ENCODE measurements at places on chromosomes 7 and 10.

GRCh38 chr7:31761646-31762045 lies 74.6 kb downstream of the PPP1R17 start:
- DNase-seq = no peak

GRCh38 chr10:86411281-86411841 lies 44.8 kb upstream of the GRID1 start:
- DNase-seq = no peak

DNA sequence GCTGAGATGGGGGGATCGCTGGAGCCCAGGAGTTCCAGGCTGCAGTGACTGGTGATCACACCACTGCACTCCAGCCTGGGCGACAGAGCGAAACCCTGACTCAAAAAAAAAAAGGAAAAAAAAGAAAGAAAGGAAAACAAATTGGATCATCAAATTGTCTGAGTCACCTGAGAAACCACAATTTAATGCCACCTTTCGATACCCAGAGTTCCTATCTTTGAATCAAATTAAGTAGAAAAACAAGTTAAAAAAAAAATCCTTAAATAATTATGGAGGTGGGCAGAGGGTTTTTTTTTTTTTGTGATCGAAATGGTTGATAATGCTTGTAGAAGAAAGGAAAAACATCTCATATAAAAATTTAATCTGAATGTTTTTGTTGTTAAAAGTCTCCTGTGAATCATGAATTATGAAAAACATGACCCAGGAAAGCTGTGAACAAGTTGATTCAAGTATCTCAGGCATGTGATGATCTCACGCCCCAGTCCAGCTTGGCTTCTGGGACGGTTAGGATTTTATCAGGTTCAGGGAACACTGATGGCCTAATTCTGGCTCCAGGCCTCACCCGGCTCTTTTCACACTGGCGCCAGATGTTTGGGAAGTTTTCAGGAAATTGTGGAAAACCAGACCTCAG lies 25.3 kb upstream of the CUX1 start:
- no peak for DNase-seq

GRCh38 chr7:70113536-70113935 lies 515.3 kb downstream of the AUTS2 start:
- no peak for DNase-seq

DNA sequence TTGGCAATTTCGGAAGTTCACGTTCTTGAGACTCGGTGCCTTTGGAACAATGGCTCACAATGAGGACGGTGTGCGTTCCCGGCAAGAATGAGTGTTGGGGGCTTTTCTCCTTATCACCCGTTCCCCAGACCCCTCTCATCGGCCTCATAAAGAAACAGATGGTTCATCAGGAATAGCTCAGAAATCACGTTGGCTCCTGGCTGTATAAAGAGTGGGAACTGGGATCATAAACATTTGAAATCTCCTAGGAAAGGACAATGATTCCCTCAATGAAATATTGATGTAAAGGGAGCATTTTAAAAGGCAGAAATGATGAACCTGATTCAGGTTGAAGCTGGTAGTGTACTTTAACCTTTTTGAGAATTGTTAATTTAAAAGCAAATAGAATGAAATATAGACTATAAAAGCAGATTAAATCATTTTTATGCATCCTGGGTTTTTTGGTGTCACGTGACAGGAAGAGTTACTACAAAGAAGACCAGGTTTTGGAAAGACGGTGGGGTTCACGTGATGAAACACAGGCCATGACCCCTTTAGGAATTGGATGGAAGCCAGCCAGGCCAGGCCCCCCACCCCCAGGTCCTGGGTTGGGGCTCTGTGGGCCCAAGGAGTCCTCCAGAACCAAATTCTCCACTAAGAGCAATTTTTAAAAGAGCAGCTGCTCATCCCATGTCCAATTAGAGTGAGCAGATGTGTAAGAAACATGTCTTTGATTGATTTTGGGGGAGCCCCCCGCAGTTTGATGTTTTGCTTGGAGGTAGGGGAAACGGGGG lies 63.0 kb downstream of the CUX1 start:
- no peak for DNase-seq

- DNase-seq = no peak
These were observed 9.7 kb downstream of the GET4 start for GRCh38 chr7:885893-886625.

GRCh38 chr7:105808703-105809590 lies 67.5 kb downstream of the ATXN7L1 start:
- peak; percentile 68 for DNase-seq

- DNase-seq = no peak
These were observed 789 bp downstream of the TCF7L2 start for GRCh38 chr10:112950714-112951358.

GRCh38 chr7:99514050-99514449 lies 9.6 kb downstream of the ZKSCAN5 start:
- no peak for DNase-seq

DNA sequence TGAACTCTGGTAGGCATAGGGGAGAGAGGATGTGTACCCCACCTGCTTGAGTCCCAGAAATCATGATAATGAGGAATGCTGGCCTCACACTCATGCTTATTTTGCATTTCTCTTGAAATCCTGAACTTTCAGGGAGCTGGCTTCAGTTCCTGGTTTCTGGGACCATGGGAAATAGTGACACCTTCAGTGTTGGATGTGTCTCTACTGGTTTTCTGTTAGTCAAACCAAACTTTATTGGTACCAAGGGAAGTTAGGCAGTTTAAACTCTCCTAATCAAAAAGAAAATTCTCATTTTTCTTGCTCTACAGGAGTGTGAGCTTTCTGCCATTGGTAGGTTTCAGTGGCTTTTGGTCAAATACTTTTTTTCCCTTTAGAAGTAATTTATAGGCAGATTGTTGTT lies 11.8 kb upstream of the PCGF5 start:
- DNase-seq = no peak

- no peak for DNase-seq
These were observed 98.2 kb downstream of the BTRC start for GRCh38 chr10:101452176-101452575.

DNA sequence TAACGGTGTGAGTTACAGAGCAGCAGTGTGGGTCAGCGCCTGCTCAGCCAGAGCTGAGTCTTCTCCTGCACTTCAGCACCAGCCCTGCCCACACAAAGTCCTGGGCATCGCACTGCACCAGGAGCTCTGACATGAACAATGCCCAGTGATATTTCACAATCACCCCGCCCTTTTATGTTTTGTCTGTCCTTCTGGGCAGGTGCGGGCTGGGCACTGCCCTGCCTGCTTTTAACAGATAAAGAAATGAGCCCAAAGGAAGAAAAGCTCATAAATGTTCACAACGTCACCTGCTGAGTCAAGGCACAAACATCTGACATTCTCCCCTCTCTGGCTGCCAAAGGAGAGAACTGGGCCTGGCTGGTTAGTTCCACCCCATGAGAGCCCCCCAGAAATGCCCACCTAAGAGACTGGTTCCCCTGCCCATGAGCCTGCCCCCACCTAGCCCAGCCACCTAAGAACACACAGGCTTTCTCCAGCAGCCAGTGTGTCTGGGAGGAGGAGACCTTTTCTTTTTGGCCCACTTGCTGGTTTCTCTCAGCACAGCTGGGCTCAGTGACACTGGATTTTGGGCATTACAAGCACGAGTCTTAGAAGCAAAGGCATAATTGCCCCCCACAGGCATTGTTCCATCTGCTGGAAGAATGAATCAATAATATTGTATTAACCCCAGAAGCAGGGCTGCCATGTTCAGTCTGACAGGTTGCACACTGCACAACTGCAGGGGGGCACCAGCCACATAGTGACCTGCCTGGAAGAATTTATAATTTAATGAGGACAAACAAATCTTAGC lies 22.3 kb downstream of the CALML3 start:
- no peak for DNase-seq

DNA sequence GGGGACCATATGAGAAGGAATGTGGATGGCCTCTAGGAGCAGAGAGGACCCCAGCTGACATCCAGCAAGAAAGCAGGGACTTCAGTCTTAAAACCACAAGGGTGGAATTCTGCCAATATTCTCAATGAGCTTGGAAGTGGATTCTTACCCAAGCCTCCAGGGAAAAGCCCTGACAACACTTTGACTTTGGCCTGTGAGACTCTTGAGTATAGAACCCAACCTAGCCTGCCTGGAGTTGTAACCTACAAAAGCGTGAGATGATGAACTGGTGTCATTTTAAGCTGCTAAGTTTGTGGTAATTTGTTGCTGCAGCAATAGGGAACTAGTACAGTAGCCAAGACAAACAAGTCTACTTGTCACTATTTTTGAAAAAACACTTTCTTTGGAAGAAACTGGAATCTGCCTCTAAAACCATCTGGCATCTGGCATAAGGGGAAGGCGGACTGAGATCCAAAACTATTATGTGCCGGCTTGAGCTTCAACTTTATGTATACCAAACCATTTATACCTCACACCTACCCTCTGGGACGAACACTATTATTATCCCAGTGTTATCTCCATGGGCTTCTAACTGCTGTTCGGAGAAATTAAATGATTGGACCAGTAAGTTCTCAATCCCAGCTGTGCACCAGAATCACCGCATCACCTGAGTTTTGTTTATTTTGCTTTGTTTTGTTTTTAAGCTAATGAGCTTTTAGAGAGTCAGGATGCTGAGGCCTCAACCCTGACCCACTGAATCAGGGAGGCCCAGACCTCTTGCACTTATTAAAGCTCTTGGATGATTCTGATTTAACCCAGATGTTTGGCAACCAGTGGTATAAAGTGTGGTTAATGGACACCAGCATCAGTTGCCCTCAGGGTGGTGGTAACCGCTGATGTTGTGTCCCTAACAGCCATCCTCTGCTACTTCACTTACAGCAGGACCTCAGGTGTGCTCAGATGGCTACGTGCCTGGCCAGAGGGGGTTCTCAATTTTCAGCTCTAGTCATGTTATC lies 83.0 kb downstream of the C1GALT1 start:
- DNase-seq = no peak

DNA sequence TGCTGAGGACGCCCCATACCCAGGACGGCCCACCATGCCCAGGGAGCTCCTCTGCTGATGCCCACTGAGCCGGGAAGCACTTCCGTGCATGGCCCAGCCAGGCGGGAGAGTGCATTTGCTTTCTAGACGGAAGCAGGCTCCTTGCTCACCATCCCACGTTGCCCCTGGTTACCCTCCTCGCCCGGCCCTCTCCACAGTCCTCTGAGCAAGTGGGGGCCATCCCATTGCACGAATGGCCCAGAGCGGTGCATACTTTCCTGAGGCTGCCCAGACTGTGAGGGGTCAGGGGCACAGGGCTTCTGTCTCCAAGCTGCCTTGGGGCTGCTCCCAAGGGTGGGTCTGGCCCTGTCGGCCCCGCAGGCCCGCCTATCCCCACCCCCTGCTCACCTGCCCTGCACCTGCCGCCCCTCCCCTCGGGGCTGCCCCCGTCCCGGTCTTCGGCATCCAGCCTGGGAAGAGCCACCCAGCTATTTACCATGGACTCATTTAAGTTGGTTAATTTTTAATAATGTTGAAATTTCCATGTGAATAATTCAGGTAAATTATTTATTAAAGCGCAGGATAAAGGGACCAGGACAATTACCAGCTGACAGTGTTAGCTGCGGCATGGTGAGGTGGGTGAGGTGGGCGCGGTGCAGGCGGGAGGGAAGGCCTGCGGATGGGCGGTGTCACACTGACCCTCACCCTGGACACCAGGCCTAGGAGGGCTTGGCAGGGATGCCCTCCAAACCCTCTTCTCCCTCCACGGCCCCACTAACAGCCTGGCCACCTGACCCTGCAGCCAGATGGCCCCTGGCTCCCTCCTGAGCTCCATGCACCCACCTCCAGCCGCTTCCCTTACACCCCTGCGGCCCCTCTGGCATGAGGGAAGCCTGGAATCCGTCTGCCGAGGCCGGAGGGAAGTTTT lies 104.4 kb downstream of the MICALL2 start:
- no peak for DNase-seq

- DNase-seq = no peak
These were observed 20.0 kb downstream of the HYAL4 start for GRCh38 chr7:123864966-123865365.

- no peak for DNase-seq
These were observed 217.1 kb downstream of the CAMK1D start for GRCh38 chr10:12566161-12567115.

All from stimulated activated CD8-positive, alpha-beta memory T cell treated with anti-CD3 and anti-CD28 coated beads, Interleukin-4, amount 100 ng/mL, for 4 hours (primary cell).